ENCODE measurements at places on chromosomes 11 and 22. TPM values are rescaled to one million over a fixed set of nuclear protein-coding genes. Genes with fewer than 3 reads are reported as not detected.

Gene CCDC116
- not detected for total RNA-seq

Gene ANGPTL5
- not detected for total RNA-seq

Gene CCDC73
- total RNA-seq: not detected

Gene DRICH1
- not detected for total RNA-seq

Gene TTC17
- 102 TPM for total RNA-seq

Gene NFAM1
- 0.12 TPM for total RNA-seq

Gene SPDYC
- total RNA-seq: not detected

Gene MRGPRE
- not detected for total RNA-seq

Gene SLC35F2
- total RNA-seq: 10.7 TPM

Gene DTX4
- total RNA-seq: 1.0 TPM

Gene OR51B5
- total RNA-seq: not detected

Gene ZNF195
- total RNA-seq: 25.5 TPM

Gene PANX2
- not detected for total RNA-seq

Gene IL17RA
- total RNA-seq: 48.2 TPM

Gene ZP1
- not detected for total RNA-seq

Gene CDC42EP2
- 1.9 TPM for total RNA-seq

Gene ABCG4
- not detected for total RNA-seq

Gene SLC29A2
- 3.4 TPM for total RNA-seq

Gene C11orf65
- total RNA-seq: 0.37 TPM

Gene LMO2
- total RNA-seq: 1.9 TPM

Gene SEC14L6
- total RNA-seq: not detected

Gene TEX12
- total RNA-seq: 0.67 TPM

Gene EXPH5
- 1.8 TPM for total RNA-seq

Gene PPFIBP2
- 10.6 TPM for total RNA-seq

Gene FADS3
- 15.8 TPM for total RNA-seq

Gene SPA17
- total RNA-seq: 0.22 TPM

Gene OR8K3
- total RNA-seq: not detected

Gene DEUP1
- total RNA-seq: not detected

Gene BBOX1
- not detected for total RNA-seq

Gene BIK
- 1.7 TPM for total RNA-seq

Gene CENATAC
- total RNA-seq: 116 TPM

Gene TSPAN4
- total RNA-seq: 2.2 TPM

Gene IGSF22
- 2.1 TPM for total RNA-seq

Gene MUC6
- total RNA-seq: not detected

Gene SPINDOC
- 11.1 TPM for total RNA-seq

Gene RTCB
- total RNA-seq: 39.0 TPM

Gene CLMP
- 0.20 TPM for total RNA-seq

Gene OSM
- 24.0 TPM for total RNA-seq

Gene PGA5
- not detected for total RNA-seq

Gene EFCAB6
- not detected for total RNA-seq

Gene MPEG1
- 0.07 TPM for total RNA-seq

Gene TMEM191C
- total RNA-seq: 4.1 TPM

All from CD4-positive, CD25-positive, alpha-beta regulatory T cell (primary cell).